Frontal cortex (tissue), 4 donors: ENCODE measurements at places on chromosomes 1 and 21. TPM values are rescaled to one million over a fixed set of nuclear protein-coding genes. Genes with fewer than 3 reads are reported as not detected.

- no peak for DNase-seq
Observed at GRCh38 chr1:66397192-66397591, 136.8 kb upstream of the SGIP1 start.

DNA sequence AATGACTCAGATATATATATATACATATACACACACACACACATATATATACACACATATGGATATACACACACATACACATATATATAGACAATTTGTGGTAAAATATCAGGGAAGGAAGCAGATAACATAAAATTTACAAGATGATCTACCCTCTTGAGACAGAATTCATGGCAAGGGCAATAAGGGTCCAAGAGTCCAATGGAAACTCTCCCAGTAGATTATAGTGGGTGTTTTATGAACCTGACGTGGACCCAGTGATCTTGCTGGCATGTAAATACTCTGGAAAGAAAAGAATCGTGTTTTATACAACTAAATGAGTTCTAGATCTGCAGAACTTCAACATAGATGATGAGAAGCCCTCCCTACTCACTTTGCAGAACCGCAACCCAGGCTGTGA, 49.3 kb downstream of the DENND1B start:
- DNase-seq, result no peak

- DNase-seq, result no peak
Observed at GRCh38 chr1:54302549-54302948, 102.6 kb downstream of the MRPL37 start.

Gene SIM2
- not detected for total RNA-seq

DNA sequence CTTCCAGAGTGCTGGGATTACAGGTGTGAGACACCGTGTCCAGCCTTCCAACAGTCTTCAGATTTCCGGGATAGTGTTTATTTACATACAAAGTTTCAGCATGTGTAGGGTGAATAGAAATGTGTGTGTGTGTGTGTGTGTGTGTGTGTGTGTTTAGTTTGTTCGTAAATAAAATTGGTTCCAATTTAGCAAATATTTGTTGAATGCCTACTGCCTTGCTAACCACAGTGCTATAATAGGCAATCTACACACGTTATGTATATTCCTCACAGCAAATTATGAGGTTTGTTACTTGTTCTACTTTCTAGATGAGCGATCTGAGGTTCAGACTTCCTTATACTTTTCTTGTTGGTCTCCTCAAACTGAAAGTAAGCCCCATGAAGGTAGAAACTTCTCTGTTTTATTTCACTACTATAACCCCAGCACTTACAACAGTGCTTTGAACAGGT, 32.8 kb upstream of the EPS15 start:
- no peak for DNase-seq

- DNase-seq, result no peak
Observed at GRCh38 chr1:209059981-209060380, 523.5 kb upstream of the CAMK1G start.

Gene SPATA21
- not detected for total RNA-seq

- no peak for DNase-seq
Observed at GRCh38 chr1:186502087-186502486, 41.2 kb upstream of the PDC start.

DNA sequence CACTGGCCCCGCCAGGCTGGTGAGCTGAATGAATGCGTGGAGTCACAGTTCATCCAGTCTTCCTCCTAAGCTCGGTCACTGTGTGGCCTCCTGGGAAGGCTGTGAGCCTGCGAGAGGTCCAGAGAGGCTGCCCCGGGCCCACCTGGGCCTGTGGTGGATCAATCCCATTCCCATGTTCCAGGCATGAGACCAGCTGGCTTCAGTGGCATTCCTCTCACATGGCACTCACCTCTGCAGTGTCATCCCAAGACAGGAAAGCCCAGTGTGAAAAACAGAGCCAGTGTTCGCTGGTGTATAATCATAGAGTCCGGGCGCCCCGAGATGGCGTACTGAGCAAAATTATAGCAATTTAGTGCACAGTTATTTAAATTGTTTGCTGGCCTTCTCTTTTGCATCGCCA, 37.6 kb upstream of the EPHA8 start:
- DNase-seq, result no peak

Gene SLC2A5
- 0.82 TPM for total RNA-seq

- no peak for DNase-seq
Observed at GRCh38 chr1:73953586-73953985, 244.4 kb downstream of the LRRIQ3 start.

GRCh38 chr1:22420455-22421053, 31.1 kb upstream of the ZBTB40 start:
- DNase-seq, result peak; percentile 82

Gene AMY1C
- total RNA-seq, result not detected

DNA sequence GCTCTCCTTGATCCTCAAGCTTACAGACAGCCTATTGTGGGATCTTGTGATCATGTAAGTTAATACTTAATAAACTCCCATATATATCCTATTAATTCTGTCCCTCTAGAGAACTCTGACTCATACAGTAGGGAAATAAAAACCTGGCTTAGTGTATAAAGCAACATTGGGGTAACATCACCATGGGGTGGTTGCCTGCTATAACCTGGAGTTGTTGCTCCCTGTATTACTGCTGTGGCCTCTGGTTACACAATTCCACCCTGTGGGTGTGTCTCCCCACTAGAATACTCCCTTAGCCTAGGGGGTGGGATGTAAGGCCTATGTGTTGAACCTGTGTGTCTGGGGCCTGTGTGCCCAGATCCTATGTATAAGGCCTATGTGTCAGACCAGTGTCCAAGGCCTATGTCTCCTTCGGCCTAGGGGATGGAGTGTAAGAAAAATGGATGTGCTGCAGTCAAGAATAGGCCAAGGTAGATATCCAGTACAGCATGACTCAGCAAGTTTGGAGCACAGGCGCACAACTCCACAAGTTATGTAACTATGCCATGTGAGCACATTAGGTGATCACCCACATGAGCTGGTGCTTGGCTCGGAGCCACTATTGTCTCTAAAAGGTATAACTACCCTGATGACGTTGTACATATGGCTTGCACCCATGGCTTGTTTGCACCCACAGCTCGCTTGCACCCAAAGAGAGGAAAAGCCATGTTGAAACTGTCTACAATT, 96.8 kb upstream of the C1orf21 start:
- no peak for DNase-seq

DNA sequence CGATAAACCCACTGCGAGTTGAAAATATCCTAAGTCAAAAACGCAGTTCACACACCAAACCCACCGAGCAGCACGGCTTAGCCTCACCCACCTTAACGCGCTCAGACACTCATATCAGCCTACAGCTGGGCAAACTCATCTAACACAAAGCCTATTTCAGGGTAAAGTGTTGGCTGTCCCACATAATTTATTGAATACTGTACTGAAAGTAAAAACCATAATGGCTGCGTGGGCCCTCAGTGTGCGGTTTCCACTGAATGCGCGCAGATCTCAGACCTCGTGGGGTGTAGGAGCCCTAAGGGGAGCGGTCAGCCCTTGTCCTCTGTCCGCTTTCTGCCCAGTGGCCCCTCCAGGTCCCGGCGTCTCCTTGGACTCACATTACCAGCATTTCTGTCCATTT, 157.6 kb upstream of the ARHGEF16 start:
- DNase-seq, result no peak

DNA sequence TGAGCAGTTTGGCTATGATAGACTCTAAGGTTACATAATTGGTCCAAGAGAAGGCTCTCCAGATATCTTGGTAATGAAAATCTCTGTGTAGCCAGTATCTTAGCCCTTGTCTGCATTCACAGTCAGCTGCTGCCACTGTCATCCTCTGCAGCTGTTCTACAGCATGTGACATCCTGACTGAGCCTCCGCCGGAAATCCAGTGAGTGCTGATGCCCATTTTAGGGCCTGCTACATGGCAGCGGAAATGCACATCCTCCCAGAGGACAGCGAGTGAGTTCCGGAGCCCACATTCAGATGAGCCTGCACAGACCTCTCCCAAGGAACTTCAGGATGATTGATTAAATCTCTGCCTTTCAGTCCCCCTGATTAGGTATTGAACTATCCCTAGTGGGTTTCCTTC, 237.1 kb downstream of the HHIPL2 start:
- DNase-seq, result peak; percentile 7

Gene VWA1
- total RNA-seq, result 2.9 TPM

GRCh38 chr1:29668551-29669157, 432.3 kb downstream of the PTPRU start:
- DNase-seq, result no peak

Gene VWA5B1
- total RNA-seq, result under 0.01 TPM

Gene TNFRSF4
- total RNA-seq, result not detected

Gene AZIN2
- 11.8 TPM for total RNA-seq

DNA sequence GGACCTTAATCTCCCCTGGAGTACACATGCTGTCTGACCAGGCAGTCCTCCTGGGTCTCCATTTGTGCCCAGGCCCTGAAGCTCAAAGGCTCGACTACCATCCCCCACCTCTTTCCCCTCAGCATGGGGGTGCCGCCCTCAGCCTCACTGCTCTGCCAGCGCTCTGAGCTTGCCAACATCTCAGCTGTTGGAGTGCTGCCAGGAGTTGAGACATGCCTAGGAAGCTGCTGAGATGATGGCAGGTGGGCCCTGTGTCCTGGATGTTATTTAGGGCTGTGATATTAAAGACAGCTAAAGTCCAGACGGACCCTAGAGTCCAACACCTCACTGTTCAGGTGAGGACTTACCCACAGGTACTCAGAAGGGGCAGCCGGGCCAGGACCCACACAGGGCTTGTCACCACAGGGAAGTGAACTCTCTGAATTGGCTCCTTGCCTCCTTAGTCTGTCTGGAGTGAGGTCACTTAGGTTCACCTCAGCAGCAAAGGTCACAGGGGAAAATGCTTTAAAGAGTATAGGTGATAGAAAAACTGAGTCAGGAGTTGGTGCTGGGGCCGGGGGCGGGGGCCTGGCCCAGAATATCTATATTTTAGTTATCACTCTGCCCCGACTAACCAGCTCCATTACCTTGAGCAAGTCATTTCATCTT, 19.7 kb upstream of the KCNC4 start:
- no peak for DNase-seq
